ENCODE measurements at places on chromosomes 2 and 18. TPM values are rescaled to one million over a fixed set of nuclear protein-coding genes. Genes with fewer than 3 reads are reported as not detected.

DNA sequence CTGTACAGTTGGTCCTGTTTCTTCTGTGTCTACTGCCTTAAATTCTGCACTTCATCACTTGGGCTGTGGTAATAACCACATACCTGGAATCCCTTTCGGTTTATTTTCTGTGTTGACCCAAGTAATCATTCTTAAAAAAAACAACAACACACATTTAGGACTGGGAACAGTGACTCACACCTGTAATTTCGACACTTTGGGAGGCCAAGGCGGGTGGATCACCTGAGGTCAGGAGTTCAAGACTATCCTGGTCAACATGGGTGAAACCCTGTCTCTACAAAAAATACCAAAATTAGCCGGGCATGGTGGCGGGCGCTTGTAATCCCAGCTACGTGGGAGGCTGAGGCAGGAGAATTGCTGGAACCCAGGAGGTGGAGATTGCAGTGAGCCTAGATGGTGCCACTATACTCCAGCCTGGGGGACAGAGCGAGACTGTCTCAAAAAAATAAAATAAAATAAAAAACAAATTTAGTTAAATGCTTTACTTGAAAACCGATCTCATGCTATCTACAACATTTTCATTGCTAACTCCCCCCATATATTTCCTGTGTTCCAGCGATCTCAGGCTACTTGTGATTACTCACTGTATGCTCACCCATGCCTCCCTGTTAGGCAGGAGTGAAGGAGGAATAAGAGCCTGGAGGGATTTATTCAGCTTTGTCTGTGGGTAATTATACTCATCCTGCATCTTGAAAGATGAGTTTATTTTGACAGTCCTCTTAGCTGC, 18.2 kb downstream of the ACSL3 start:
- DNase-seq = no peak

GRCh38 chr2:171747371-171747770, 60.1 kb downstream of the DYNC1I2 start:
- DNase-seq = no peak

- DNase-seq = no peak
These were observed 70.6 kb upstream of the KLF7 start for GRCh38 chr2:207236156-207236935.

- peak; percentile 37 for DNase-seq
These were observed 1.3 kb downstream of the RASGRP3 start for GRCh38 chr2:33477473-33478468.

DNA sequence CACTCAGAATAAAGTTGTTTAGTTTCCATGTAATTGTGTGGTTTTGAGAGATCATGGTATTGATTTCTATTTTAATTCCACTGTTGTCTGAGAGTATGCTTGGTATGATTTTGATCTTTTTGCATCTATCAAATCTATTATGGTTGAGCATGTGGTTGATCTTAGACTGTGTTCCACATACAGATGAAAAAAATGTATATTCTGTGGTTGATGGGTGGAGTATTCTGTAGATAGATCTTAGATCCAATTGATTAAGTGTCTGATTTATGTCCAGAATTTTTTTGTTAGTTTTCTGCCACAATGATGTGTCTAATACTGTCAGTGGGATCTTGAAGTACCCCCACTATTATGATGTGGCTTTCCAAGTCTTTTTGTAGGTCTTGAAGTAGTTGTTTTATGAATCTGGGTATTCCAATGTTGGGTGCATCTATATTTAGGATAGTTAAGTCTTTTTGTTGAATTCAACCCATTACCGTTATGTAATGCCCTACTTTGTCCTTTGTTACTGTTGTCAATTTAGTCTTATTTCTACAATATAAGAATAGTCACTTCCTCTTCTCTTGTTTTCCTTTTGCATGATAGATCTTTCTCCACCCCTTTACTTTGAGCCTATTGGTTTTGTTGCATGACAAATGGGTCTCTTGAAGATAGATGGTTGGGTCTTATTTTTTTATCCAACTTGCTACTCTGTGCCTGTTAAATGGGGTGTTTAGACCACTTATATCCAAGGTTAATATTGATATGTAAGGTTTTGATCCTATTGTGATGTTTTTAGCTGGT, 101.8 kb downstream of the TRABD2A start:
- no peak for DNase-seq

DNA sequence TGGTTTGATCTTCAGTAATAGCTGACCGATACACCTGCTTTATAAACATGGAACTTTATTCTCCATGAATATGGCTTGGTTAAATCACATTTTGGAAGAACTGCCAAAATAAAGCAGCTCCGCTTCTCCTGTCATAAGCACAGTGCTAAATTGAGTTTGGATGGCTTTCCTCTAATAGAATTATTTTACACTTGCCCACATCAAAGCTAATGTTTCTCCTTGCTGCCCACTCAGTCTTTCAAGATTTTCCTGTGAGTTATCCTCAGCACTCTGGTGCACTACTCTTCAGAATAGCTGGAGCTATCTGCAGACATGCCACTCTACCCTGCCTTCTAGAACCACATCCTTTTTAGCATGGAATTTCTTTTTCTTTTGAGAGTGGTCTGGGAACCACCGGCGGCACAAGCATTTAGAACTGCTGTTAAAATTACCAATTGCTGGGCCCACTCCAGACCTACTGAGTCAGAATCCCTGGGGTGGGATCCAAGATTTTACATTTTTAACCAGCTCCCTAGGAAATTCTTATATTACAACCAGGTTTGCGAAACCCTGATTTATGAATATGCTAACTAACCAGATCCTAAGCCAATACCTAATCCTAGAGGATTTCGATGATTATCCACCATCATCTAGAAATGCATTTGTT, 283.3 kb downstream of the AFF3 start:
- DNase-seq = no peak

GRCh38 chr2:212695426-212695825, 156.8 kb upstream of the ERBB4 start:
- DNase-seq = no peak

- DNase-seq = no peak
These were observed 34.3 kb downstream of the CRACDL start for GRCh38 chr2:98901702-98902101.

Gene SPDYA
- total RNA-seq = not detected

Gene NT5C1B
- not detected for total RNA-seq

Gene FSHR
- not detected for total RNA-seq

Gene KLHL30
- total RNA-seq = 0.72 TPM

Data from epithelial cell of proximal tubule (primary cell).